ENCODE measurements at places on chromosomes 5 and 9. TPM values are rescaled to one million over a fixed set of nuclear protein-coding genes. Genes with fewer than 3 reads are reported as not detected.

DNA sequence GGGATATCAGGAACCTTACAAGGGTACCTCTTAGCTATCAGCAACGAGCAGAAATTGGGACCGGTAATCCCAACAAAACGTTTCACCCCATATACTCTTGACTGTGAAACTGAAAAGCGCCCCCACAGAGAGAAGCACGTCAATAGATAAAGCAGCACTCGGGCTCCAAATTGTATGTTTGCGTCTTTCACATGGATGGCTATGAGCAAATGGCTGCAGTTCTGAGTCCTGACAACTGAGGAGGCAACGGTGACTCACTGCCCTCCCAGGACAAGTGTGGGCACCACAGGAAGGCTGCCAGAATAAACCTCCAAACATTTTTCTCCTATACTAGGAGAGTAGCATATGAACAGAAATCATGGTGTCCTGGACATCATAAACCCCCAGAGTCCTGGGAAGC lies 36.6 kb downstream of the SEMA4D start:
- H3K27ac ChIP-seq = no peak overlapping the region
- no peaks in the 10 kb centered on the region for H3K4me1 ChIP-seq
- no peak for DNase-seq
- no peak overlapping the region for H3K4me3 ChIP-seq
- no peaks in the 10 kb centered on the region for H3K27me3 ChIP-seq

TMEM252 gene
- total RNA-seq = not detected

ARPC5L gene
- 48.4 TPM for total RNA-seq

GRCh38 chr5:77262697-77263096 lies 52.2 kb downstream of the PDE8B start:
- DNase-seq = no peak
- H3K36me3 ChIP-seq = no peaks in the 10 kb centered on the region
- no peak overlapping the region for H3K4me3 ChIP-seq
- H3K27ac ChIP-seq = no peak overlapping the region

PDE6A gene
- 3.8 TPM for total RNA-seq

POLR3G gene
- total RNA-seq = 4.8 TPM

Data from esophagus squamous epithelium (tissue), 5 donors.